Forelimb muscle (tissue), 1 donor: ENCODE measurements at places on chromosomes 4 and X.
A peak's percentile ranks its signal among the peaks of the same experiment; 100 is the strongest.

GRCh38 chr4:7802093-7802726 lies 137.5 kb downstream of the AFAP1 start:
- no peak for DNase-seq

DNA sequence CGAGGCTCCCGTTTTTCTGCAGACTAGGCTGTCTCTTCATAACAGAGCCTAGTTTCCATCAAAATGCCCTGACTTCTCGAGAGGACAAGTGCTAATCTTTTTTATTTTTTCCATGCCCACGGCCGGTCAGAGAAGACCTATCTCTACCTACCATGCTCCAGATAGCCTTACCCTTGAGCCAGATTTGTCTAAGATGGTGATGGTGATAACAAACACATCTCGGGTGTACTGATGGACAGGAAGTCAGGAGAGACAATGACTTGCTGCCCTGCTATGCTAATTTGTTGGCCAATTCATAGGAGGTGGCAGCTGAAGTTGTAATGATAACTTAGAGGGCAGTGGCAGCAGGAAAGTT lies 42.2 kb upstream of the NKRF start:
- no peak for DNase-seq

GRCh38 chr4:81003597-81004111 lies 26.9 kb upstream of the BMP3 start:
- DNase-seq = no peak

GRCh38 chrX:13248867-13249486 lies 70.9 kb downstream of the ATXN3L start:
- no peak for DNase-seq

- no peak for DNase-seq
These were observed 37.0 kb upstream of the SMIM31 start for GRCh38 chr4:164716901-164717300.

DNA sequence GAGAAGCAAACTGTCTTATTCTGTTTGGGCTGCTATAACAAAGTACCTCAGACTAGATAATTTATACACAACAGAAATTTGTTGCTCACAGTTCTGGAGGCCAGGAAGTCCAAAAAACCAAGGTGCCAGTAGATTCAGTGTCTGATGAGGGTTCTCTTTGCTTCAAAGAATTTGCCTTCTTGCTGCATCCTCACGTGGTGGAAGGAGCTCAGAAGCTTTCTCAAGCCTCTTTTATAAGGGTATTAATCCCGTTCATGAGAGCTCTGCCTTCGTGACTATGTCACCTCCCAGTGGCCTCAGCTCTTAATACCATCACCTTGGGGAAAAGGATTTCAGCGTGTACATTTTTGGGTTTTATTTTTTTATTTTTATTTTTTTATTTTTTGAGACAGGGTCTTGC lies 20.1 kb downstream of the CA5B start:
- DNase-seq = no peak

GRCh38 chrX:38799995-38800580 lies 1.2 kb upstream of the MID1IP1 start:
- DNase-seq = no peak

- DNase-seq = no peak
These were observed 130.5 kb downstream of the ANK2 start for GRCh38 chr4:113179996-113180395.

GRCh38 chr4:95838192-95838591 lies 1.7 kb upstream of the PDHA2 start:
- no peak for DNase-seq

GRCh38 chr4:100372432-100372831 lies 145.4 kb downstream of the EMCN start:
- DNase-seq = no peak

GRCh38 chr4:137993232-137993631 lies 248.9 kb downstream of the SLC7A11 start:
- DNase-seq = no peak

DNA sequence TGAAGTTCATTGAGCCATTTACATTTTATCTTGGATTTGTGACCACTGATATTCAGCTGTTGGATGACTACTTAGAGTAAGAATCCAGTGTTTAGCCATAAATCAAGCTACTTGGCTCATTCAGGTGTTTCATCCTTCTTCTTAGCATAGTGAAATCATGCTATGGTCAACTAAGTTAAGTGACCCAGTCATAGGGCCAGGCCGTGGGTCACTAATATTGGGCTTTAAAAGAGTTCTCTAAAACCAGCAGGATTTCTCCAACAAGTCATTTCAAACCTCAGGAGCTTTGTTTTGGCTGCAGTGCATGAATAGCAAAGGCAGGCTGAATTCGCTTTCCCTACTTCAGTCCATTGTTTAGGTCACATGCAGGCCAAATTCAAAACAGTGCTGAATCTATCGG lies 181.0 kb downstream of the MAML3 start:
- DNase-seq = no peak

DNA sequence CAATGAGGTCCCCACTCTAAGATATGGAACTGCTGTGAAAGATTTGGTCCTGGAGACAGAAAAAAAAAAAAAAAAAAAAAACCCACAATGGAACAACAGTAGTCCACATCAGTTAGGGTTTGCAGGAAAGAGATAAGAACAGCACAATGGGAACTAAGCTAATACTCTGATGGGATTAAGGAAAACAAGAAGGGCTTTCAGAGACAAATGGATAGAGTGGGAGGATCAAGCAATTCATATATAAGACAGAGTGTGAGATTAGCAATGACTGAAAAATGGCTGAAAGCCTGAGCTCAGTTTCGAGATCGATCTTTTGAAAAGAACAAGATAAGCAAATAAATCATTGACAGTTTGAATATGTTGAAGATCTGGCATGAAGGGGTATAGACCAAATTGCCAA lies 188.4 kb upstream of the TRPC5 start:
- no peak for DNase-seq

- peak; percentile 29 for DNase-seq
These were observed 90.0 kb downstream of the PSAPL1 start for GRCh38 chr4:7344636-7345155.

- DNase-seq = no peak
These were observed 52.8 kb upstream of the PPP3CA start for GRCh38 chr4:101400096-101400495.

DNA sequence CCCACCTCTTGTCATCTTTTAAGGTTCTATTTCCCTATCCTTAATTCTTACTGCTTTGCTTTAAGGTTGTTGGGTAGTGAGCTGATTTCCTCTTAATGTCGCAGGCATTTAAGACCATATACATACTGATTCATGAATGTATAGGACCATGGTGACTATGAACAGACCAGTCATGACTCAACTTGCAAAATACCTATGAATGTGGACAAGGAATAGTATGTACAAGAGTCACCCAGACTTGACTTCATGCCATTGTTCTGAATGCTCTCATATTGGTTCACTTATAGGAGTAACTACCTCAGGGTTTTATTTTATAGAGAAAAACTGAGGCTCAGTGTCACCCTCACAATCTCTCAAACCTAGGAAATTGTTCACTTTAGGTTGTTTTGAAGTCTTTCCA lies 44.3 kb downstream of the CCNG2 start:
- no peak for DNase-seq

- DNase-seq = no peak
These were observed 5.1 kb upstream of the MCUB start for GRCh38 chr4:109554971-109555370.

GRCh38 chr4:144954230-144954629 lies 143.8 kb downstream of the ANAPC10 start:
- DNase-seq = no peak

GRCh38 chr4:148770848-148771247 lies 328.6 kb upstream of the NR3C2 start:
- no peak for DNase-seq

DNA sequence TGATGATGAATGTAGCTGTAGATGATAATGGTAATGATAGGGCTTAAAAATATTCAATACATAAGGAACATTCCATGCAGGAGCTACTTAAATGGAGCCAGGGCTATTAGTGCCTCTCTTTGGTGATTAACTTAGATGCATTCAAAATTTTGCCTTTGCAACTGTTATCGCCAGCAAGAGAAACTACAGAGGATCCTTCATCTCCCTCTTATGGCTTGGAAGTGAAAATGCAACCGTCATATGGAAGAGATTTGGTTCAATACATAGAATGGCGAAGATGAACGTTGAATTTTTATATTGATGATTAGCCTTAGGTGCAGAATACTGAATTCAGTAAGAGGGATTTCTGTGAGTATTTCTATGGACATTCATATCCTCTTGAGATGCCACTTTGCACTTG lies 134.5 kb upstream of the NLGN4X start:
- no peak for DNase-seq

DNA sequence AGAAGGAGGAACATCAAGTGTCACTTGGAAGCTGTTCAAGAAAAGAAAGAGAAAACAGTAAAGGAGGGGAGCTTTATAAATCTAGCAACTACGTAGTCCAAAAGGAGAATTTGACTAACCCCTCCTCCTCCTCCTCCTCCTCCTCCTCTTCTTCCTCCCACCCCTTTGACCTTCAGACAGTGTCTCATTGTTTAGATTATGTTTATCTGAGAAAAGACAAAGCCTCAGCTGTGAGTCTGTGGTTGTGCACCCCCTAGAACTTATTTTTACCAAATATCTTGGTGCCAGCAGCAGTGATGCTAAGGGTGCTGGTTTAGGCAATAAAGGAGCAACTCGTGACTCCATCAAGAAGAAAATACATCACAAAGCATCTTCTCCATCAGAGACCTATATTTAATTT lies 68.9 kb upstream of the BMP2K start:
- no peak for DNase-seq

DNA sequence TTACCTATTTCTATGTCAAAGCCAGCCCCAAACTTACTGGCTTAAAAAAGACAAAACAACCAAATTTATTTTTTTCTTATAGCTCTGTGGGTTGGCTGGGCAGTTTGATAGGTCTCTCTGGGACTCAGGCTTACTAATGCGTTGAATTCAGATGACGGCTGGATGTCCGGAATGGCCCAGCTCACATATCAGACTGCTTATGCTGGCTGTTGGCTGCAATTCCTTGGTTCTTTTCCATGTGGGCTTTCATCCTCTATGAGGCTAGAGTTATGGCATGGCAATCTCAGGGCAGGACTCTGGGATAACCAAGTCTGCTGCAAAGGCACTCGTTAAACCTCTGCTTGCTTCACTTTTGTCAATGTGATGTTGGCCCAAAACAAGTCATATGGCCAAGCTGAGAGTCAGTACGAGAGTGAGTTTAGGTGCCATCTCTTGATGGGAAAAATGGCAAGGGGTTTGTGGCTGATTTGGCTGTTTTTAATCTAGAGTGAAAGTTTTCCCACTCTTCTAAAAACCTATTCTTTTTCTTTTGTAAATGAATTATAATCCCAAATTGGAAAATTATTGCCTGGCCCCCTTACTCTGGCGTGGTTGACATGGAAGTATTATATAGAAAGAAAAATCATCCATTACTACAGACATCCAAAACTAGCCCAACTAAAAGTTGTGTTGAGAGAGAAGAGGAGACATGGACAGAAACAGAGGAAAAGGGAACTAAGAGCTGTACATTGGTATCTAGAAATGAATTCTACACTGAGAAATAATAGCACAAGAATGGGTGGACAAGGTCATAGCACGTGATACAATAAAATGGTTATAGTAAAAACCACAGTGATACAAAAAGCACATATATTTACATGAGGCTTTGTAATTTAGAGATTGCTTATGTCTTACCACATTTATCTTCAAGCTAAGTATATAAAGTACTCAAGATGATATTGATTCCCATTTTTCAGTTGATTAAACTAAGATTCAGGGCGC lies 6.6 kb downstream of the PRIMPOL start:
- no peak for DNase-seq

DNA sequence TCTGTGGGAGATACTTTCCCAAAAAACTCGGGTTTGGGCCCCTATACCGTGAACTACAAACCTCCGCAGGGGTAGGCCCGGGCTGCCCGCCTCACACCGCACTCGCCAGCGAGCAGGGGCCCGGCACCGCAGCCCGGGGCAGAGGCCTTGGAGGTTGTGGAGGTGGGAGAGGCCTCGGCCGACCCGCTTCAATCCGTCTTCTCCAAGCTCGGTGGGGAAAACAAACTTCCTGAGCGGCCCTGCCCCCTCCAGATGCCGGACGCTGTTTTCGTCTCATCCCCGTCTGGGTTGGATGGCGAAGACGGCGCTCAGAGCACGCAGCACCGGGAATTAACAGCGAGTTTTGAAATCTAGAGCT lies 442 bp upstream of the MCUB start:
- DNase-seq = no peak

- DNase-seq = no peak
These were observed 4.9 kb downstream of the LYAR start for GRCh38 chr4:4284827-4285618.

- no peak for DNase-seq
These were observed 252.8 kb downstream of the NAP1L3 start for GRCh38 chrX:93420525-93421082.

- no peak for DNase-seq
These were observed 212.5 kb upstream of the ZIC3 start for GRCh38 chrX:137353404-137353803.

GRCh38 chr4:90833706-90834105 lies 706.5 kb downstream of the CCSER1 start:
- no peak for DNase-seq

- DNase-seq = no peak
These were observed 46.2 kb downstream of the TIGD2 start for GRCh38 chr4:89157488-89158024.

DNA sequence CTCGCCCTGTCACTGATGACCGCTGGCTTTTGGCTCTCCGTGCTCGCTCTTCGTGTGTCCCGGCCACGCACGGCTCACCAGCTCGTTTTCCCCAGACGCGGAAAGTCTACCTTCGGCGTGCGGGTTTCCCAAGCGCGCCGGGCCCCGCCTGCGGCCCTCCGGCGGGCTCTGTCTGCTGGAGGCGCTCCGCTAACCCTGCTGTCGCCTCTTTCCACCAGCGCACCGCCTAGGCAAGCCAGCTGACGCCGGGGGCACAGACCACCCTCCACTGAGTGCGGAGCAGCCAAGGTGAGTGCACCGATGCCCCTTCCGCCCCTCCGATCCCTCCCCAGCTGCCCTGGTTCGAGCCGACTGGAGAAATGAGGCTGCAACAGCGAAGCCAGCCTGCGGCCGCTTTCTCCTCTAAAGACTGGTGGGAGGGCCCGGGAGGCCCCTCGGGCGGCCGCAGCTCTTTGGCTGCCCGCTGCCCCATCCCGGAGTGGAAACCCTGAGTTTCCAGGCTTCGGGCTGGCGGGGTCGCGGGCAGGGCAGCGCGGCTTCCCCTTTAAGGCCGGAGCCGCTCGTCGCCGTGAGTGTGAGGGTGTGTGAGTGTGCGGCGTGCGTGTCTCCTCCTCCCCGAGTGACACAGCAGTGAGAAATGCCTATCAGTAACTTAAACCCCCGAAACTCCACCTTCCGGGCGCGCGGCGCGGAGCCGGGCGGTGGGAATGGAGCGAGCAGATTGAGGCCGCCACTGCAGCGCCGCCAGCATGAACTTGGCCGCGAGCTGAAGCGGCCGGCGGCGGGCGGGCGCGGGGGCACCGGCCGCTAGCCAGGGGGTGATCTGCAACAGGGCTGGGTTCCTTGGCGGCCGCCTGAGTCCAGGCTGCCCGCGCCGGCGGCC lies at the start of gene MAMLD1:
Gene MAMLD1, plus strand, starts transcription at position 719 of the 883 bp plus-strand sequence. CDS start 82,200 bp downstream, outside the sequence.
- peak; percentile 44 for DNase-seq

DNA sequence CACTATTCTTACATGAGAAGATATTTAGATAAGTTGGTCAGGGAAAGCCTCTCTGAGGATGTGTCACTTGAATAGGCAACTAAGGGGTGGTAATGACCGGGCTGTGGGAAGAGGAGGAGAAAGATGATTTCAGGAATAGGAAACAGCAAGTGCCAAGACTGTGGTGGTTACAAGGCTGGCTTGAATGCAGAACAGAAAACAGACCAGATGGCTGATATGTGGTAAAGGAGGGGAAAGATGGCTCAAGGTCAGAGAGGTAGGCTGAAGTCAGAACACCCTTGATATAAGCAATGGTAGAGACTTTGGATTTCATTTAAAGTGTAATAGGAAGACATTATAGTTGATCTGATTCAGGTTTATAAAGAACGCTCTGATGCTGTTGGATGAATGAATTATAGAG lies 15.0 kb downstream of the TLR7 start:
- no peak for DNase-seq

GRCh38 chr4:149897783-149898182 lies 82.1 kb upstream of the IQCM start:
- DNase-seq = no peak
